ENCODE measurements at places on chromosomes 16 and 17. TPM values are rescaled to one million over a fixed set of nuclear protein-coding genes. Genes with fewer than 3 reads are reported as not detected.

GRCh38 chr16:2016407-2016922 lies 3.1 kb upstream of the NPW start:
- peaks cover 9% of the 10 kb centered on the region for H3K4me1 ChIP-seq
- no peak overlapping the region for H3K4me3 ChIP-seq
- H3K27me3 ChIP-seq: no peaks in the 10 kb centered on the region

DNA sequence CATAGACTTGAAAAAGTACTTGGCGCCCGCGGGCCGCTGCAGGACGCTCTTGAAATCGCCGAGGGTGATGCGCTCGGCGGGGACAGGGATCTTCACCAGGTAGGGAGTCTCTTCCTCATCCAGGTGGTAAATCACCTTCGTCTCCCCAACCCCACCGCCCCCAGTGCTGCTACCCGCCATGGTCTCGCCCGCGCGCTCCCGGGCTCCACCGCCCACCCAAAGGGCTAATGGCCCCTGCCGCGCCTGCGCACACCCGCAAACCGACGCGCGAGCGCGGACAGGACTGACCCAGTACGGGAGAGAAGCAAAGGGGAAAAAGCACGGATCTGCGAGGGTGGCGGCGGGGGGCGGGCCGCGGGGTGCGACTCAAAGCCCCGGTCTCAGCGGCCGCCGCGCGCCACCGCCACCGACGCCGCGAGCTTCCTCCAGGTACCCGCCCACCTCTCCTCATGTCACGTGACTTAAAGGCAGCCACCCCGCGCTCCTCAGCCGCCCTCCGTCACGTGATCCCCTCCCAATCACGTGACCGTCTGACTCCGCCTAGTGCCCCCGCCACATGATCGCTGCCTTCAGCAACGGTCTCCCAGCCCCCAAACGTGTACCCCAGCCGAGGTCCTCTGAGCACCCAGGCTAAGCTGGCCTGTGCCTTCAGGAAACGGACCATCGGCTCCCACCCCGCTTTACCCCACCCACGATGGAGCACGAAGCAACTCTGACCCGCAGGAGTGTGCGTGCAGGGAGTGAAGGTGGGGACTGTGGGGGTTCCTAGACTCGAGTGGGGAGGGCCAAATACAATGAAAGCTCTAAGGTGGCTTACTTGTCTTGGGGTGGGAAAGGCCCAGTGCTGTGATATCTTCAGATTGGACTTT lies at the start of gene DVL2:
TSS of gene DVL2 (minus strand) at position 435 of the 869 bp plus-strand sequence. CDS start at position 180, 255 bp downstream.
- no peaks in the 10 kb centered on the region for H3K27me3 ChIP-seq
- H3K27ac ChIP-seq: peak within 1 kb of the TSS; percentile 35
- peaks cover 11% of the 10 kb centered on the region for H3K4me1 ChIP-seq
- DNase-seq: peak; percentile 94
- H3K36me3 ChIP-seq: peaks cover 3% of the 10 kb centered on the region

GRCh38 chr17:56595831-56596690 lies 2.6 kb downstream of the NOG start:
- no peaks in the 10 kb centered on the region for H3K27me3 ChIP-seq
- H3K4me3 ChIP-seq: peak overlapping the region; percentile 57

DNA sequence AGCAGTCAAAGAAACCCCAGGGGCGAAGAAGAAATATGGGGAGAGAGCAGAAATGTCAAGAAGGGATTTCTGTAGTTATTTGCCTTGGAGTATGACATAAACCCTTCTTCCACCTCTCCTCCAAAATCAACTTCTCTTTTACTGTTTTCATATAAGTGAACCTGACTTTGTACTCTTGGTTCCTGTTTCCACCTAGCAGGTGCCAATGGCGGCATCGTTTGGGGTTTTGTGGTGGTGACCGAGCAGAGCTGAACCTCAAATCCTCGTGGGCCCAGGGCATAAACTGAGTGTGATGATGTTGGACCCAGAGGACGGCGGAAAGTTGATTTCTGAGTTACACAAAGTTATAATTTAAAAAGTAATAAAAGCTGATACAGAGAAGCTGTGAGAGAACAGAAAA lies 39.6 kb upstream of the PSMD7 start:
- H3K27ac ChIP-seq: no peak overlapping the region
- no peaks in the 10 kb centered on the region for H3K27me3 ChIP-seq
- no peak overlapping the region for H3K4me3 ChIP-seq
- DNase-seq: no peak

The KRT12 gene
- 0.10 TPM for total RNA-seq

GRCh38 chr16:52912565-52913173 lies 140.0 kb downstream of the CHD9NB start:
- no peak overlapping the region for H3K4me3 ChIP-seq
- H3K36me3 ChIP-seq: no peaks in the 10 kb centered on the region
- H3K4me1 ChIP-seq: no peaks in the 10 kb centered on the region

DNA sequence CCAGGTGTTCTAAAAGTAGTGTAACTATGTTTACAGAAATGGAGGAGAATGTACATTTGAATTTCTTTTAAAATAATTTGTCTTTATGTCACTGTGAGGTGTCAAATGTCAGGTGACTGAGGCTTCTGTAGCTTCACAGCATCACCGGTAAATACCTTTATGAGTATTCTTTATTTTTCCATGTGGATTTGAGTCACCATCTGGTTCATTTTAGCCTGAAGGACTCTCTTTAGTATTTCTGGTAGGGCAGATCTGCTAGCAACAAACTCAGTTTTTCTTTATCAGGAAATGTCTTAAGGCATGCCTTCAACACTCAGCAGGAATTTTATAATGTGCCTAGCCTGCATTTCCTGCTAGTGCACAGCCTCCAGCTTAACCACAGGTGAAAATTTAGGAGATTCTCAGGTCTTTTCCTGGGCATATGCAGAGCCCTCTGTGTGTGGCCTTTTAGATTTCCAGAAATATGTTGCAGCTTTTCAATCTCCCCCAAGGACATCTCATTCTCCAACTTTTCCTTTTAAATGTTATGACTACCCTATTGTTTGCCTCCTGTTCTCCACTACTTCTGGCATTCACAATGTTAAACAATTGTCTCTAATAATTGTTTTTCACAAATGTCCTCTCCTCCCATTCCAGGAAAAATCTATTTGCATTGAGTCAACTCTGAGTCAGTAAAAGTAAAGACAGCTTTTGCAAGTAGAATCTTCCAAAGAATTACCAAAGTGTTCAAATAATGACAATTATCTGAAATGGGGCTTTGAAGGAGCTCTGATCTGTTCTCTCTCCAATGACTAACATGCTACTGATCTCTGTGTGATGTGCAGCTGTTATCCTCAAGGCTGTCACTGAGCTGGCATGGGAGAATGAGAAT lies 239.4 kb upstream of the CPHXL start:
- H3K27me3 ChIP-seq: no peaks in the 10 kb centered on the region
- no peaks in the 10 kb centered on the region for H3K36me3 ChIP-seq
- no peaks in the 10 kb centered on the region for H3K4me1 ChIP-seq
- H3K4me3 ChIP-seq: no peak overlapping the region

- no peak overlapping the region for H3K4me3 ChIP-seq
- DNase-seq: no peak
- H3K36me3 ChIP-seq: no peaks in the 10 kb centered on the region
- no peak overlapping the region for H3K27ac ChIP-seq
- no peaks in the 10 kb centered on the region for H3K27me3 ChIP-seq
Measured at GRCh38 chr16:53913099-53913870, 209.3 kb downstream of the FTO start.

The TRPV3 gene
- 0.59 TPM for total RNA-seq

DNA sequence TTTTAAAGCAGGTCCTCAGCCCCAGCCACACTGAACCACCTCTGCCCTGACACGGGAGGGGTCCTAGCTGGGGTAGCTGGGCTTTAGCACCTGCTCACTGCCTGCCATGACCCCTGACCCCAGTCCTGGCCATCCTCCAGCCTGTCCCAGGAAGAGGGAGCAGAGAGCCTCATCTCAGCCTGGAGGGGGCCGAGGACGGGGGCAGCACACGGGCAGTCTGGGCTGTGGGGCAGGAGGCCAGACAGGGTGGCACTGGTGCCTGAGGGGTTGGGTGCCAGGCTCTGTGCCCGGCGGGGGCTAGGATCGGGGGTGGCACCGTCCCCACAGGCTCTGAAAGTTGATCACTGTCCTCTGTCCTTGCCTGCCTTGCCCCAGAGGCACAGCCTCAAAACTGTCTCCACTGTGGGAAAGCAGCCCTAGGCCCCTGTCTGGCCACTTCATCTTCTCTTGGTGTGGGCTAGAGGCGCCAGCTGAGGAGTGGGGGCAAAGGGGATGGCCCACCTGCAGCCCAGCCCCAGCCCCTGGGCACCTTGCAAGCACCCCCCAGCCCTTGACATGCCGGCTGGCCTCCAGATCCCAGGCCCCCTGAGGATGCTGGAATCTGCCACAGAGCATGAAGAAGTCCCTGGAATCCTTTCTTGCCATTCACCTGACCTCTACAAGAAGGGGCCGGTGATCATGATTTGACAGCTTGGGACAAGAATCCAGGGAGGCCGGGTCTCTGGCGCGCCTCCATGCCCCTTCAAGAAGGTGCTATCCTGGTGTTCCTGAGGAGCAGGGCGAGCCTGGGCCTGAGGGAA lies 15.7 kb downstream of the ENDOV start:
- no peaks in the 10 kb centered on the region for H3K27me3 ChIP-seq
- no peaks in the 10 kb centered on the region for H3K4me1 ChIP-seq
- H3K36me3 ChIP-seq: no peaks in the 10 kb centered on the region
- H3K4me3 ChIP-seq: no peak overlapping the region

GRCh38 chr16:83799336-83799735 lies 8.4 kb upstream of the HSBP1 start:
- DNase-seq: no peak
- no peaks in the 10 kb centered on the region for H3K27me3 ChIP-seq
- H3K4me1 ChIP-seq: no peaks in the 10 kb centered on the region
- H3K27ac ChIP-seq: no peak overlapping the region
- H3K4me3 ChIP-seq: no peak overlapping the region
- no peaks in the 10 kb centered on the region for H3K36me3 ChIP-seq

GRCh38 chr17:20225162-20226115 lies 216.3 kb downstream of the SPECC1 start:
- no peak for DNase-seq
- no peak overlapping the region for H3K27ac ChIP-seq
- H3K36me3 ChIP-seq: no peaks in the 10 kb centered on the region
- H3K4me3 ChIP-seq: no peak overlapping the region
- H3K4me1 ChIP-seq: peaks cover 4% of the 10 kb centered on the region

The HOXB4 gene
- 1.5 TPM for total RNA-seq

DNA sequence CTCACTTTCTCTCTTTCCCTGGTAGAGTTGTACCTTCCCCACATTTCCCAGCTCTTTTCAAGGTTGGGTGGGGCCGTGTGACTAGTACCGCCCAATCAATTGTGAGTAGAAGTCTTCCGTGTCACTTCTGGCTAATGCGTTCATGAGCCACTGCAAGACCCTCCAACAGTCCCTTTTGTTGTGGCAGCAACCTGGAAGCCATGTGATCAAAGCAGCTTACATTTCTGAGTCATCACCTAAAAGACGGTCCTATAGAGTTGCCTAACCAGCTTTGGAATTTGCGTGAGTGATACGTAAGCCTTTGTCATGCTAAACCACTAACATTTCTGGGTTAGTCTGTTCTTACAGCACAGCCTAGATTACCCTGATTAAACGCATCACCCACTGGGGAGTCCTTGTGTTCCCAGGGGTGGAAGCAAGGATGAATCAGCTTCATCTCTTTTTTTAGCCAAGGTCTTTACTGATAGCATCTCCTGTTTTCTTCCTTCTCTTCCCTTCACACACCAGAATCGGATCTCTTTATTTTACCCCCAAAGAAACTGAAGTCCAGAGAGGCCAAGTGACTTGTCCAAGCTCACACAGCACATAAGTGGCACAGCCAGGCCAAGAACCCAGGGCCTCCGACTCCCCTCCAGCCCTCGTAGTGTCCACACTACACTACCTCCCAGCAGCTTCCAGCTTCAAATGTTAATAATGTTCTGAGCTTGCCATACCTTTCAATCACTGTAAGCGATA lies 366.3 kb upstream of the XYLT1 start:
- H3K27me3 ChIP-seq: no peaks in the 10 kb centered on the region
- H3K27ac ChIP-seq: no peak overlapping the region
- H3K36me3 ChIP-seq: no peaks in the 10 kb centered on the region
- H3K4me1 ChIP-seq: no peaks in the 10 kb centered on the region
- no peak for DNase-seq

GRCh38 chr16:16059895-16060590 lies 110.6 kb downstream of the ABCC1 start:
- H3K27me3 ChIP-seq: no peaks in the 10 kb centered on the region
- DNase-seq: no peak
- peaks cover 9% of the 10 kb centered on the region for H3K4me1 ChIP-seq
- H3K4me3 ChIP-seq: no peak overlapping the region

The NLRC5 gene
- total RNA-seq: 496 TPM

- peak; percentile 83 for DNase-seq
- no peaks in the 10 kb centered on the region for H3K36me3 ChIP-seq
- H3K27ac ChIP-seq: peak overlapping the region; percentile 91
- peak overlapping the region; percentile 70 for H3K4me3 ChIP-seq
- H3K4me1 ChIP-seq: peaks cover 18% of the 10 kb centered on the region
Measured at GRCh38 chr16:28925386-28926228, 569 bp upstream of the RABEP2 start.

The HSPB9 gene
- not detected for total RNA-seq

The NXPH3 gene
- not detected for total RNA-seq

GRCh38 chr17:27920569-27920968 lies 27.4 kb upstream of the LYRM9 start:
- no peaks in the 10 kb centered on the region for H3K4me1 ChIP-seq
- no peak overlapping the region for H3K27ac ChIP-seq
- no peak for DNase-seq
- no peak overlapping the region for H3K4me3 ChIP-seq
- H3K27me3 ChIP-seq: peaks cover 11% of the 10 kb centered on the region
- no peaks in the 10 kb centered on the region for H3K36me3 ChIP-seq

- peak overlapping the region; percentile 49 for H3K27ac ChIP-seq
- peaks cover 6% of the 10 kb centered on the region for H3K4me1 ChIP-seq
- H3K4me3 ChIP-seq: no peak overlapping the region
- no peaks in the 10 kb centered on the region for H3K36me3 ChIP-seq
Measured at GRCh38 chr17:19723964-19724363, 7.6 kb upstream of the SLC47A2 start.

- H3K27ac ChIP-seq: no peak overlapping the region
- H3K36me3 ChIP-seq: peaks cover 12% of the 10 kb centered on the region
- H3K27me3 ChIP-seq: no peaks in the 10 kb centered on the region
- H3K4me3 ChIP-seq: no peak overlapping the region
- DNase-seq: no peak
- no peaks in the 10 kb centered on the region for H3K4me1 ChIP-seq
Measured at GRCh38 chr17:74807441-74807840, 31.3 kb upstream of the NAT9 start.

- no peak overlapping the region for H3K27ac ChIP-seq
- H3K36me3 ChIP-seq: no peaks in the 10 kb centered on the region
- DNase-seq: no peak
Measured at GRCh38 chr16:29898135-29898803, 1.1 kb downstream of the SEZ6L2 start.

Measured in T-cell (primary cell).